ENCODE measurements at places on chromosomes 2 and 18. TPM values are rescaled to one million over a fixed set of nuclear protein-coding genes. Genes with fewer than 3 reads are reported as not detected.

FAM110C gene
- 27.3 TPM for total RNA-seq

NLRC4 gene
- 0.74 TPM for total RNA-seq

- DNase-seq, result no peak
Observed at GRCh38 chr2:111062417-111062816, 58.3 kb upstream of the BCL2L11 start.

DNA sequence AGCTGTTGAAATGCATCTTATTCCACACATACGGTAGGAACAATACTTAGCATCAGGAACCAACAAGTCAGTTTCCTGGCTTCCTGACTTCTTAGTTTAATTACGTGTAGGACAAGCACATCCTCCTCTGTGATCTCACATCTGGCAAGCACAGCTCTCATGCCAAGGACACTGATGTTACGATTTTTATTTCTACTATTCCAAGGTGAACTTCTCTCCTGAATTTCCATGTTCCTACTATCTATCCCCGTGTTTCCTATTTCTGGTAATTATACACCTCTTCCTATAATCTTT lies 374.0 kb downstream of the NCKAP5 start:
- DNase-seq, result no peak

GRCh38 chr2:128103407-128103806 lies 12.4 kb downstream of the UGGT1 start:
- no peak for DNase-seq
